ENCODE measurements at places on chromosomes 12 and 14. TPM values are rescaled to one million over a fixed set of nuclear protein-coding genes. Genes with fewer than 3 reads are reported as not detected.

The KRT74 gene
- not detected for total RNA-seq

The SLC38A4 gene
- total RNA-seq = 0.66 TPM

The ABCD2 gene
- total RNA-seq = 1.4 TPM

The SRRM4 gene
- total RNA-seq = 0.06 TPM

The LPAR5 gene
- total RNA-seq = 4.9 TPM

The ANKRD33 gene
- not detected for total RNA-seq

DNA sequence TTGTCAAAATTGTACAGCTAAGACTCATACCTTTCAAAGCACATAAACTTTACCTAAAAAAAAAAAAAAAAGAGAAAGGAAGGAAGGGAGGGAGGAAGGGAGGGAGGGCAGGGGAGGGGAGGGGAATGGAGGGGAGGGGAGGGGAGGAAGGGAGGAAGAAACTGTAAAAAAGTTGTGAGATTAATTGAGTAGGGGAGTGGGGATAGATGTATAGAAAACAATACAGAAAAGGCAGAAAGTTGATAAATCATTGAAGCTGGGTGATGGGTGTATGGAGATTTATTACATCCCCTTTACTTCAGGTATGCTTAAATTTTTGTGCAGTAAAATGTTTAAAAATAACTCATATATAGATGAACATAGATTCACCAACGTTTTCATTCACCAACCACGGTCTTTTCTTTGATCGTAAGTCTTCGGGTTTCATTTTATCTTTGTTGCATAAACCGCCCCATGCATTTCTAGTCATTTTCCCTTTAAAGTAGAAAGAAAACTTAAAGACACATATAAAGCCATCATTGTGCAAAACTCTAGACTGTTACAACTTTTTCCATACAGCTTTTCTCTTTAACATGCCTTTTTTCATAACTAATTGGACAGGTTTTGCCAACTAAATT is 191.2 kb upstream of the KRR1 start:
- no peak for DNase-seq

GRCh38 chr14:57611555-57612075 is 118.0 kb upstream of the CCDC198 start:
- no peak for DNase-seq

DNA sequence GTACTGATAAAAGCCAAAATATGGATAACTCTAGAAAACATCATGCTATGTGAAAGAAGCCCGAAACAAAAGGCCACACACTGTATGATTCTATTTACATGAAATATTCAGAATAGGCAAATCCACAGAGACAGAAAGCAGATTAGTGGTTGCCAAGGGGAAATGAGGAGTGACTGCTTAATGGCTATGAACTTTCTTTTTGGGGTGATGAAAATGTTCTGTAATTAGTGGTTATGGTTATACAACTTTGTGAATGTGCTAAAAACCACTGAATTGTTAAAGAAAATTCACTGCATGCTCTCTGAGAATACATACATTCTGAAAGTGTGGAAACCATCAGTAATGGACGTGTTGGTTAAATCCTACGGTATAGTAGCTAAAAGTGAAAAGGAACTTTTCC is 39.9 kb upstream of the STON2 start:
- DNase-seq = no peak

DNA sequence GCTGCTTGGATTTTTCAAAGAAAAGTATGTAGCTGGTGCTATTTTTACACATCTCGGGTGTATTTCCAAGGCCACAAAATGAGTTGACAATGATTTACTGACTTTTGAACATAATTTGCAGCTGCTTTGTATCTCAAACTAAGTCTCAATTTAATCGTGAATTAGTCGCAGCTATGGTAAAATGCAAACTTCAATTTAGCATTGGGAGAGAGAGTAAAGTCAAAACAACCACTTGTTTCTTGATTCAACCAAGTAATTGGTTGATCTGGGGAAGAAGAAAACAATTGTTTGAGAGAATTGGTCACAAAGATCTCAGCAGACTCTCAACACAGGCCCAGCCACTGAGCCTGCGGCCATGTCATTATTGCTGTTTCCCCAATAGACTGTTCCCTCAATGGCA is 75.0 kb upstream of the DYRK2 start:
- DNase-seq = no peak

- DNase-seq = no peak
These were observed 50.8 kb downstream of the TTLL5 start for GRCh38 chr14:75711796-75712211.

- DNase-seq = no peak
These were observed 262.8 kb downstream of the SLC16A7 start for GRCh38 chr12:59858508-59859170.

DNA sequence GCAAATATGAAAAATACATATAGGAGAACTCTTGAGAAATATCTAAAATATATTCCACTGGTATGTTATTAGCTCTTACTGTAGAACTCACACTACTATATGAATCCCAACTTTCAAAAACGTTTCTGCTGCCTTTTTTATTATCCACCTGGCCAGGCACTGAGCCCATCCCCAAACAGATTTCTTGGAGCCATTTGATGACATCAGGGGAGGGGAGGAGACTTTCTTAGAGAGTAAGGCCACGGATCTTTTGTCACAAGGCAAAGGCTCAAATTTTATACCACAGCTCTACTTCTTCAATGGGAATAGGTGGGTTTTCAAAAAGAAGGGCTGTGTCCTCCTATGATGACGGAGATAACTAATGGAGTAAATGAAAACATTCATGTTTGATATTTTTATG is 83.0 kb downstream of the SLC25A21 start:
- DNase-seq = no peak

DNA sequence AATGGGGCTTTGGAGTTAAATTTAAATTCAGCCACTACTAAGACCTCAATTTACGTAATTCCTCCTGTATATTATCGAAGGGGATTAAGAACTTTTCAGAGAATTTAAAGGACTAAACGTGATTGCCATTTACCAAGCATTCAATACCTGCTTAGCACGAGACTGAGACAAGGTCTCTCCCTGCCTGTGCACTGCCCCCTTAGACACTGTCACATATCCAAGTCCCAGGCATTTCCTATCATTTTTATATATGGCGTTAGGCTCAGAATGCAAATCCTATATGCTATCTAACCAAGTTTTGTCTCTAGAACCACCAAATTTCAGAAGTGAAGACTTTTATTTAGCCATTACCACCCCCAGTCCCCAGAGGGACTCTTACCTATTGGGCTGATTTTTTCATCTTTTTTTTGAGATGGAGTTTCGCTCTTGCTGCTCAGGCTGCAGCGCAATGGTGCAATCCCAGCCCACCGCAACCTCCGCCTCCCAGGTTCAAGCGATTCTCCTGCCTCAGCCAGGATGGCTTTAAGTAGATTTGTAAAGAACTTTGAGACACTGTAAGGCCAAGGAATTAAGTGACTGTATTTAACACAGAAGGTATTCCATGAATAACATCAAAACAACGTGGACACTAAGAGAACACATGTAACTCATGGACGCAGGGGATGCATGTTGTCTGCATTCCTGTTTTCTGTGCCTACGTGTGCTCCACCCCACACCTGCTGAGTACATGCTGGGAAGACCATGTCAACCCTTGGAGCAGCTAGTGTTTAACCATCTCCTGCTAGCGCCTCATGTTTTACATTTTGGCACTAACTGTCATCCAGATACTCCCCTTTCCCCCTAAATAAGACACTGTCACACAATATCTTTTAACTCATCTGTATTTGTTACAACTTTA is 6.4 kb downstream of the HSP90AA1 start:
- DNase-seq = no peak

DNA sequence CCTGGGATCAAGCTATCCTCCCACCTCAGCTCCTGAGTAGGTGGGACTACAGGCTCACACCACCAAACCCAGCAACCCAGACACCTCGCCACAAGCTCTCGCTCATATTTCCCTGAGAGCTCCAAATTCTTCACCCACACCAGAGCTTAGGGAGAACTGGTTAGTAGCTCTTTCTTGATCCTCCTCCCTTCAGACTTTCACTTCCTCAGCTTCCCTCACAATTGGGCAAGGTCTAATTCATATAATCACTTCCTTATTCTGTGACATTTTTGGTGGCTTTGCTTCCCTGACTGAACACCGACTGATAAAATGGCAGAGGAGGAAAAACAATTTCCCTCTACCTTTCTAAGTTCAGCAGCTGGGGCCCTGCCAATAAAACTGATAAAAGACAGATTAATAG is 88.5 kb downstream of the GXYLT1 start:
- DNase-seq = no peak
